ENCODE measurements at places on chromosomes 1 and 21. TPM values are rescaled to one million over a fixed set of nuclear protein-coding genes. Genes with fewer than 3 reads are reported as not detected.

TCHH gene
- not detected for total RNA-seq

CCDC17 gene
- 0.90 TPM for total RNA-seq

OR2G6 gene
- not detected for total RNA-seq

GRCh38 chr21:19547951-19548840 lies 1144.6 kb upstream of the TMPRSS15 start:
- DNase-seq, result no peak
- no peaks in the 10 kb centered on the region for H3K27me3 ChIP-seq
- H3K27ac ChIP-seq, result no peak overlapping the region
- H3K4me3 ChIP-seq, result no peak overlapping the region
- H3K4me1 ChIP-seq, result peaks cover 9% of the 10 kb centered on the region

- DNase-seq, result no peak
- H3K36me3 ChIP-seq, result no peaks in the 10 kb centered on the region
- H3K4me3 ChIP-seq, result no peak overlapping the region
- no peaks in the 10 kb centered on the region for H3K27me3 ChIP-seq
Measured at GRCh38 chr21:15353546-15353945, 288.7 kb upstream of the NRIP1 start.

GRCh38 chr1:159799446-159799985 lies 2.6 kb upstream of the FCRL6 start:
- H3K4me3 ChIP-seq, result no peak overlapping the region
- H3K27ac ChIP-seq, result no peak overlapping the region
- no peaks in the 10 kb centered on the region for H3K36me3 ChIP-seq
- no peaks in the 10 kb centered on the region for H3K4me1 ChIP-seq
- no peak for DNase-seq

DNA sequence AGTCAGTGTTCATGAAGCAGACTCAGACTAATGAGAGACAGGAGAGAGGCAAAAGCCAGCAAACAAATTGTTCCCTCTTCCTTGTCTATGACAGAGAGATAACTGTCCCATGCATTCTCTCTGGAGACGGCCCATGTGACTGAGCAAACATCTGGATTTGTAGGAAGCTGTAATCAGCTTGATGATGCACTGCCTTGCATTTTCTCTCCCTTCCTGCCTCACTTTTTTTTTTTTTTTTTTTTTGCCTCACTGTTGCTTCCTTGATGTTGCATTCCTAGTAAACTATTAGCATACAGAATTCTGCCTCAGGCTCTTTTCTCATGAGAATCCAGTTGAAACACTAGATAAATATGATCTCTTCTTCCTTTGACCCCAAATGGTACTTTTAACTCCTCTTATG lies 134.5 kb downstream of the HHIPL2 start:
- no peak overlapping the region for H3K4me3 ChIP-seq
- peaks cover 7% of the 10 kb centered on the region for H3K27me3 ChIP-seq
- peaks cover 5% of the 10 kb centered on the region for H3K36me3 ChIP-seq
- no peak overlapping the region for H3K27ac ChIP-seq

- peaks cover 6% of the 10 kb centered on the region for H3K36me3 ChIP-seq
- no peak for DNase-seq
- no peak overlapping the region for H3K4me3 ChIP-seq
- no peaks in the 10 kb centered on the region for H3K27me3 ChIP-seq
Measured at GRCh38 chr1:62025154-62025553, 169.5 kb upstream of the L1TD1 start.

- peaks cover 14% of the 10 kb centered on the region for H3K4me1 ChIP-seq
- peaks cover 6% of the 10 kb centered on the region for H3K36me3 ChIP-seq
- no peak overlapping the region for H3K27ac ChIP-seq
Measured at GRCh38 chr21:25907573-25908275, 173.0 kb downstream of the GABPA start.

- H3K27ac ChIP-seq, result no peak overlapping the region
- H3K4me3 ChIP-seq, result peak overlapping the region; percentile 68
- H3K4me1 ChIP-seq, result no peaks in the 10 kb centered on the region
- no peaks in the 10 kb centered on the region for H3K36me3 ChIP-seq
- DNase-seq, result no peak
- peaks cover 9% of the 10 kb centered on the region for H3K27me3 ChIP-seq
Measured at GRCh38 chr1:10694274-10694632, 102.2 kb downstream of the CASZ1 start.

- no peak overlapping the region for H3K4me3 ChIP-seq
- H3K36me3 ChIP-seq, result peaks cover 5% of the 10 kb centered on the region
- peaks cover 30% of the 10 kb centered on the region for H3K4me1 ChIP-seq
- no peaks in the 10 kb centered on the region for H3K27me3 ChIP-seq
Measured at GRCh38 chr1:246785494-246786111, 61.4 kb downstream of the SCCPDH start.

GRCh38 chr1:234206651-234207284 lies 166.5 kb upstream of the COA6 start:
- H3K4me1 ChIP-seq, result peaks cover 7% of the 10 kb centered on the region
- peak overlapping the region; percentile 41 for H3K27ac ChIP-seq
- peaks cover 8% of the 10 kb centered on the region for H3K27me3 ChIP-seq
- no peak overlapping the region for H3K4me3 ChIP-seq

DNA sequence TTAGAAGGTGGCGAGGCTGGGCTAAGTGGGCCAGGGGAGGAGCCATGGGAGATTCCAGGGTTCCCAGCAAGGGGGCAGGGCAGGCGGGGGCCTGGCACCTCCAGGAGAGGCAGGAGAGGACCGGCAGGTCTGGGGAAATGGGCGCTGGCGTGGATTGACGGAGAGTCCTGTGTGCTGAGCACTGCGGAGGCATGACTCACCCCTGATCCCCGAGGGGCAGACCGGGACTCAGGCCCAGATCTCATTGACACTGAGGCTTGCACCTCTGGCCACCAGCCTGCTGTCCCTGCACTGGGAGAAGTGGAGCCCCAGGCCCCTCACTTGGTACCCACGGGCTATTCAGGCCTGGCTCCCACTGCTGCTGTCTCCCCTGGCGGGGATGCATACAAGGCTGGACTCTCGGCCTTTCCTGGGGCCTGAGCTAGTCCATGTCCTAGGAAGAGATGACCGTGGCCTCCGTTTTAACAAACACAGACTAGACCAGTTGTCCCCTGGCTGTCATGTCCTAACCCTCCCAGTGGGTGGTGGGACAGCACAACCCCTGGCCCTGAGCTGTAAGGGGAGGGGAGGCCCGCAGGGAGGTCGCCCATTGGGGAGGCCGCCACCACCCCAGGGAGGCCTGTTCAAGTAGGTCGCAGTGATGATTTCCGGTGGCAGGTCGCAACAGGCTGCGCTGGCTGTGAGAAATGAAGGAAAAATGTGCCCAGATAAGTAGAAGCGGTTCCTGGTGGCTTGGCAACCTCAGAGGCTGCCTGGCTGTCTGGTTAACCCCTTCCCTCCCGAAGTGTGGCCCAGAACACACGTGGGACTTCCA lies 39.7 kb downstream of the RIPK4 start:
- H3K27ac ChIP-seq, result peak overlapping the region; percentile 90
- H3K4me3 ChIP-seq, result no peak overlapping the region
- peaks cover 22% of the 10 kb centered on the region for H3K4me1 ChIP-seq
- peak; percentile 90 for DNase-seq
- no peaks in the 10 kb centered on the region for H3K27me3 ChIP-seq
